ENCODE measurements at places on chromosomes 11 and 22.

DNA sequence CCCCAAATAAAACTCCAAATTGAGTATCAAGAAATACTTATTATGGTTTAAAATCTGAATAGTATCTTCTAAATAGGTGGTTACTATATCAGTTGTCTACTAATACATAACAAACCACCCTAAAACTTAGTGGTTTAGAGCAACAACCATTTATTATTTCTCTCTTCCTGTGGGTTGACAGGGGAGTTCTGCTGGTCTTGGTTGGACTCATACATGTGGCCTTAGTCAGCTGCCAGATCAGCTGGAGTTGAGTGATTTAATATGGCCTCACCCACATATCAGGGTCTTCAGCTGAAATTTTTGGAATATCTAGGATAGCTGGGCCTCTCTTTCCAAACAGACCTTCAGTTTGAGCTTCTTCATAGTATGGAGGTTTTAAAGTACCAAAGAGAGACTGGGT, 34.5 kb downstream of the C11orf65 start:
- DNase-seq = no peak

DNA sequence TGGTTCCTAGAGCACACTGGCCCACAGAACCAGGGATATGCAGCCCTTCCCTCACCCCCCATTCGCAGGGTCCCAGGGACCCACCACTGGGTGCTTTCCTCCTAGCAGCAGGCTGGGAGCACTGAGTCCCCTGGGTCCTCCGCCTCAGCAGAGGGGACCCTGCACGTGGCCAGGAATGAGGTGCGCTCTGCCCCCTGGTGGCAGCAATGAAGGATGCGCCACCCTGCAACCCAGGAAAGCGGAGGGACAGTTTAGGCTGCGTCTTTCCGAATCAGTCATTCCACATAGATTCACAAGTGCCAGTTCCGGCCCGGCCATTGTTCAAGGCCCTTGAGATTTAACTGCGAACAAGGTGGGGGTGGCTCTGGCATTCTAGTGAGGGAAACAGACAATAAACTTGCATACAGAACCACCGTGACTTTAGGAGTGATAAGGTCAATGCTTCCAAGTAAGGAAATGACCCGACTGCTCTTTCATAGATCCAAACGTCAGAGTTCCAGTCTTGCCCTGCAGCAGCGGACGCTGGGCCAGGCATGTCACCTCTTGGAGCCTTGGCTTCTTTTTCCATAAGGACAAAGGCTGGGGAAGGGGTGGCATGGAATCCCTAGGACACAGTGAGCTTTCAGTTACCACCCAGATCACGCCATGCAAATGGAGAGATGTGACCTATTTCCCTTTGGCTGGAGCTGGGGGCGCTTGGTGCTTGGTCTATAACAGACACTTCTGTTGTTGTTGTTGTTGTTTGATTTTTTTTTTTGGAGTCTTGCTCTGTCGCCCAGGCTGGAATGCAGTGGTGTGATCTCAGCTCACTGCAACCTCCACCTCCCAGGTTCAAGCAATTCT, 7.7 kb downstream of the RIN1 start:
- DNase-seq = peak; percentile 72

GRCh38 chr11:109972181-109972715, 120.9 kb upstream of the ZC3H12C start:
- no peak for DNase-seq

- DNase-seq = no peak
These were observed 29.9 kb upstream of the LRRC32 start for GRCh38 chr11:76700177-76701100.

GRCh38 chr11:120900643-120901042, 123.3 kb upstream of the TBCEL start:
- DNase-seq = no peak

DNA sequence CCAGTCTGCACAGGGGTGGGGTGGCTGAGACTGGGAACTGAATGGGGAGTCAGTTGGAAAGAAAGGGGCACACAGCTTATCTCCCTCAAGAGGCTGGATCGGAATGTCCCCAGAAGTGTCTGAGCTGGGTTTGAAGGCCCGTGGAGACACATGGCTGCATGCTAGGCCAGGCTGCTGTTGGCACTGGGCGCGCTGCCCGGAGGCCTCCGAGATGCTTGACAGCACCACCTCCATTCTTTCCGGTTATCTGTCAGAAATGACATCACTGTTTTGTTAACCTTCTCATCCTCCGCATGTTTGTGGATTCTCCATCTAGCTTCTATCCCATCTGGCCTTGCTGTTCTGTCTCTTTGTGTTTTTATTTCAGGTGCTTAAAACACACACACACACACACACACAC, 85.5 kb downstream of the APIP start:
- no peak for DNase-seq

DNA sequence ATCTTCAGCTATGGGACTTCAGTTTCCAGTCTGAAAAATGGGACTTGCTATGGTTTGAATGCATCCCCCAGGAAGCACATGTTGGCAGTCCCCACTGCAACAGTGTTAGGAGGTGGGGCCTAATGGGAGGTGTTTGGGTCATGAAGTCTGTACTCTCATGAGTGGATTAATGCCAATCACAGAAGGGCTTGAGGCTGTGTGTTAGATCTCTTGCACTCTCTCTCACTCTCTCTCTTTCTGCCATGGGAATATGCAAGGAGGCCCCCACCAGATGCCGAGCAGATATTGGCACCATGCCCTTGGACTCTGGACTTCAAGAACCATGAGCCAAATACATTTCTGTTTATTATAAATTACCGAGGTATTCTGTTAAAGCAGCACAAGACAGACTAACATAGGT, 7.8 kb upstream of the AP1B1 start:
- DNase-seq = no peak

DNA sequence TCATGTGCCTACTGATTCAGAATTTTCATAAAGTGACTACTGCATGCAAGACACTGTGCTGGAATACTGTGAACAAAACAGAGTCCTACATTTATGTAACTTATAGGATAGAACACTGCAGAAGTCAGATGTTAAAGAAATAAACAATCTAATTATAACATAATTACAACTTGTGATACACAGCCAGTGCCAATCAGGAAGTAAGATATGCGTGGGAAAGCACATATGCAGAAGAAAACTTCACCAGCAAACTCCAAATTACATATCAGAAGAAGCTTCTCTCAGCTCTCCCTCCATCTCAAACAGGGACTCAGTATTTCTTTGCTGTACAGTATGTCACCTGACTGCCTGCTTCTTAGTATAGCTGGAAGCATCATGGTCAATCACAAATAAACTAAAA, 37.4 kb downstream of the PAK1 start:
- DNase-seq = no peak

- no peak for DNase-seq
These were observed 33.5 kb upstream of the GNAZ start for GRCh38 chr22:23036684-23037428.

DNA sequence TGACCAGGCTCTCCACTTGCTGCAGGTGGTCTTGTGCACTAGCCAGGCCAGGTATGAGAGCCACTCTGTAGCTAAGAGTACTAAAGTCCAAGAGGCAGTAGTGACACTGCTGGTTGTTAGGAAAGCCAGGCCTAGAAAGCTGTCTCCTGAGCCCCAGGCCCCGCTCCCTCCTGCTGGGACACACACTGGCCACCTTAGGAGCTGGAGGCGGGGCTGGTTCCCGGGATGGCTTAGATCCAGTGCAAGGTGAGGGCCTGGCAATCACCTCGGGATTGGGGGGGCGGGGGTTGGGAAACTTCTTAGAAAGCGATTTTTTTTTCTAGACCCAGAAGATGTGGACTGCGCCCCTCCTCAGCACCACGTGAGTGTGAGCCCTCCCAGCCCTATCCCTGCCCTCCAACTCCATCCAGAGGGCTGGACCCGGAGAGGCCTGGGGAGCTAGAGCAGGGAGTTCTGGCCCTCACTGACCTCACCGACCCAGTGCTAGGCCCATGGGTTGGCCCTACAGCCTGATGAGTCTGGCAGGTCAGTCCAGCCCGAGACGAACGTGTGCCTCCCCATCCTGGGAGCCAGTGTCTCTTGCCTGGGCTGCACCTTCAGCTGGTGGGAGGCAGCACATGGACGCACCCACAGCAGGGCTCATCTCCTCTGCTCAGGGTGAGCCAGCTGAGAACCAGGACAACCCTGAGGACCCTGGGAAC, 18.1 kb downstream of the SLC37A2 start:
- DNase-seq = no peak

GRCh38 chr11:72078477-72078876, 1.9 kb downstream of the NUMA1 start:
- no peak for DNase-seq

GRCh38 chr11:64677441-64678023, 45.5 kb downstream of the NRXN2 start:
- DNase-seq = no peak

- DNase-seq = no peak
These were observed 170.3 kb upstream of the NARS2 start for GRCh38 chr11:78744949-78745348.

GRCh38 chr22:45587638-45588505, 83.8 kb upstream of the ATXN10 start:
- DNase-seq = no peak

- no peak for DNase-seq
These were observed 220.3 kb upstream of the SESN3 start for GRCh38 chr11:95451261-95451660.

- DNase-seq = no peak
These were observed 496.1 kb downstream of the JRKL start for GRCh38 chr11:96885912-96886311.

DNA sequence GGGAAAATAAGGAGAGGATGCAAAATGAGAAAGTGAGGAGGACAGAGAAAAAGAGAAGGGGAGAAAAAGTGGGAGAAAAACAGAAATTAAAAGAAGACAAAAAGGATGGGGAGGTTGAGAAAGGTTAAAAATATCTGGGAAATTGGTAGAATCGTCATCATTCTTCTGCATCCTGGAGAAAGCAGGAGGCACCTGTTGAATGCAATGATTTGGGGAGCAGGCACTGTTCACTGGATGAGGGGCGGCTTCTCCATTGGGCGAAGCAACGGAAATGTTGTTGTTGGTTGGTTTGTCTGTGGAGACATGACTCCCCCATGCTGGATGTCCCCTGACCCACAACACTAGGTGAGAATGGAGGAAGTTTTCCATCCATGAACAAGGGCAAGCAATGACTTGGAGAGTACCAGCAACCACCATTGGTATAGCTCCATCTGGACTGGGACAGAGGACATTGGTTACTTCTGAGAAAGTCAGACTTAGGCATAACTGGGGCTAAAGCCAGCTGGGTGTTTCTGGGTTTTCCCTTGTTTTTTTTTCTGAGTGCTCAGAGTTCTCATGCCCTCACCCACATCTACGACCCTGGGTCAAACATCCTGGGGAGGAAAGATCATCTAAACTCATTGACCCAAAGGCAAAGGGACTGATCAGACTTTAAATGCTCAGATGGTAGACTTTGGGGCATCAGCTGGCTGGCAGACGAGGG, 11.9 kb upstream of the CD44 start:
- DNase-seq = no peak

DNA sequence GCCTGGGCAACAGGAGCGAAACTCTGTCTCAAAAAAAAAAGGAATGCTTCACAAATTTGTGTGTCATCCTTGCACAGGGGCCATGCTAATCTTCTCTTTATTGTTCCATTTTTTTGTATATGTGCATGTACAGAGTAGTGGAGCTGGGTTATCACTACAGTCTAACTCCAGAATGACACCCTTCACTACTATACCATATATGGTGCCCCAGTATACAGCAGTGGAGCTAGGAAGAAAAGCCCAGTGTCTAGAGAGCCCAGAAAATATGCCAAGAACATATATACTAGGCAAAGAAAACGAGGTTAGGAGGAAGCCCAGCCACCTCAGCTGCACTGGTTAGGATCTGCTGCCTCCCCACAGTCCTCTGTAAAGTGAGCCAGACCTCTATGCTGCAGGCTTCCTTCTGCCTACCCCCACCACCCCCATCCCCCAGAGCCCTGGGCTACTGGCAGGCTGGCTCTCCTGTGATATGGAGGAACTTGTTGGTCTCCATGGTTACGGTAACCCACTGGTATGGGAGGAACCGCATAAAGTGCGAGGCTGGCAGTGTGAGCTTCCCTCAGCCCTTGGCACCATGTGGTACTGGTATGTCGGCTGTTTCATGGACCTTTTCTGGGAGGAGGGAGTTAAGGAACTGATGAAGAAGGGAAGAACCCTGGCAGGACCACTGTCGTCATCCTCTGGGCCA, 34.3 kb downstream of the RCOR2 start:
- no peak for DNase-seq

GRCh38 chr11:10377183-10377582, 72.3 kb downstream of the ADM start:
- DNase-seq = no peak

DNA sequence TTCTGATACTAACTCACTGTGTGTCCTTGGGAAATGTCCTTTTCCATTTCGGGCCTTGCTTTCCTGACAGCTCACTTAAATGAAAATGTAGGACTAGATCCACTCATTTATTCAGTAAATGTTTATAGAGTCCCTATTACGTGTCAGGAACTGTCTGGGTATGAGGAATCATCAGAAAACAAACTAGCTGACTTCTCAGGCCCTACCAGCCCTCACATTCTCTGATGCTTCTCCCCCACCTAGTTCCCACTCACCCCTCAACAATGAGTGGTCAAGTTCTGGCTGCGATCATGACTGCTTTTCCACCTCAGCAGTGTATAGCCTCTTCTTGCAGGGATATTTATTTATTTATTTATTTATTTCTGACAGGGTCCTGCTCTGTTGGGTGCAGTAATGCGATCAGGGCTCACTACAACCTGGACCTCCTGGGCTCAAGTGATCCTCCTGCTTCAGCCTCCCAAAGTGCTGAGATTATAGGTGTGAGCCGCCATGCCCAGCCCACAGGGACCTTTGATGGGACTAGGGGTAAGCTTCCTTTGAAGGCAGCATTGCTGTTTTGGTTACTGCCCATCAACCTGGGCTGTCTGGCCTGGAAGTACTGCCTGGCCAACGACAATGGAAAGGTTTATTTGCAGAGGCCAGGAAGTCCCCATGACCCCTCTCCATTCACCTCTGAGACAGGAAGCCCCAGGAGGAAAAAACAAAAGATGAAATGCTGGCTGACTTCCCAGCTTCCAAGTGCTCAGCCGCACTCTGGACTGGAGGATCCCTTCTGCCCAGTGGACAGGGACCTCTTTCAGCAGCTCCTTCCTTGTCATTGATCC, 33.1 kb upstream of the POLD3 start:
- DNase-seq = no peak

DNA sequence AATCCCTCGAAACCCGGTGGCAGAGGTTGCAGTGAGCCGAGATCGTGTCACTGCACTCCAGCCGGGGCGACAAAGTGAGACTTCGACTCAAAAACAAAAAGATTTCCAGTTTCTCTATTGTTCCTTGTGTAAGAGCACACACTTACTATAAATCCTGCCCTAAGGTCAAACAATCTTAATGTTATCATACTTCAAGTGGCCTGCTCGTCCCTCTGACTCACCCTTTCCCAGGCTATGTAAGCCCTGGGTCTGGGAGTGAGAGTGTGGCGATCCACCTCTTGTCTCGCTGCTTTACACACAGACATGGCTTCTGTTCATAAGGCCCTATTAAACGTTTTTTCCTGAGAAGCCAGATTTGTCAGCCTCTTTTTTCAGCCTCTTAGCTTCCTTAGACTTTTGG, 24.4 kb upstream of the A4GALT start:
- DNase-seq = no peak

GRCh38 chr11:4102711-4103110, 8.1 kb downstream of the RRM1 start:
- no peak for DNase-seq
